ENCODE measurements at places on chromosomes 3 and 15. TPM values are rescaled to one million over a fixed set of nuclear protein-coding genes. Genes with fewer than 3 reads are reported as not detected.

ENTPD3 gene
- not detected for total RNA-seq

SKOR1 gene
- total RNA-seq = 0.13 TPM

FBXO40 gene
- total RNA-seq = not detected

C3orf62 gene
- total RNA-seq = 1.5 TPM

CISH gene
- total RNA-seq = 2.7 TPM

AADACL2 gene
- not detected for total RNA-seq

CKMT1A gene
- not detected for total RNA-seq

ITIH4 gene
- total RNA-seq = not detected

GOLGA6D gene
- total RNA-seq = not detected

SLC28A2 gene
- not detected for total RNA-seq

SHF gene
- total RNA-seq = 15.4 TPM

SLC15A2 gene
- total RNA-seq = under 0.01 TPM

PATL2 gene
- not detected for total RNA-seq

C15orf62 gene
- not detected for total RNA-seq

SLC9C1 gene
- total RNA-seq = 0.26 TPM

DPPA4 gene
- total RNA-seq = not detected

TRPM1 gene
- not detected for total RNA-seq

POPDC2 gene
- 0.13 TPM for total RNA-seq

SPTSSB gene
- total RNA-seq = not detected

IQCB1 gene
- 9.7 TPM for total RNA-seq

PDZRN3 gene
- 33.1 TPM for total RNA-seq

GLDN gene
- total RNA-seq = 2.1 TPM

USP4 gene
- 15.2 TPM for total RNA-seq

LAMB2 gene
- total RNA-seq = 246 TPM

C3orf49 gene
- not detected for total RNA-seq

ROPN1B gene
- total RNA-seq = not detected

OSTN gene
- not detected for total RNA-seq

SNUPN gene
- total RNA-seq = 27.4 TPM

SLC27A2 gene
- 0.13 TPM for total RNA-seq

CHRM5 gene
- not detected for total RNA-seq

TRIM71 gene
- total RNA-seq = not detected

ANKUB1 gene
- total RNA-seq = not detected

GOLGA8K gene
- not detected for total RNA-seq

GRAMD1C gene
- 6.7 TPM for total RNA-seq

BCHE gene
- total RNA-seq = 28.6 TPM

SLC38A3 gene
- total RNA-seq = 0.40 TPM

DHX36 gene
- total RNA-seq = 33.5 TPM

TSEN2 gene
- total RNA-seq = 6.1 TPM

GPR171 gene
- not detected for total RNA-seq

LRRN1 gene
- total RNA-seq = 0.40 TPM

NPAP1 gene
- not detected for total RNA-seq

PLIN1 gene
- total RNA-seq = 0.72 TPM

GDPGP1 gene
- total RNA-seq = 5.8 TPM

TRH gene
- not detected for total RNA-seq

ZNF80 gene
- not detected for total RNA-seq

IQCH gene
- 1.8 TPM for total RNA-seq
